B cell (primary cell): ENCODE measurements at places on chromosomes 3 and 15.

GRCh38 chr3:171266740-171267073, 193.5 kb downstream of the TNIK start:
- no peak for DNase-seq

GRCh38 chr3:18241837-18242236, 183.3 kb downstream of the SATB1 start:
- no peak for DNase-seq

GRCh38 chr3:125055331-125055912, 375 bp downstream of the HEG1 start:
- no peak for DNase-seq

DNA sequence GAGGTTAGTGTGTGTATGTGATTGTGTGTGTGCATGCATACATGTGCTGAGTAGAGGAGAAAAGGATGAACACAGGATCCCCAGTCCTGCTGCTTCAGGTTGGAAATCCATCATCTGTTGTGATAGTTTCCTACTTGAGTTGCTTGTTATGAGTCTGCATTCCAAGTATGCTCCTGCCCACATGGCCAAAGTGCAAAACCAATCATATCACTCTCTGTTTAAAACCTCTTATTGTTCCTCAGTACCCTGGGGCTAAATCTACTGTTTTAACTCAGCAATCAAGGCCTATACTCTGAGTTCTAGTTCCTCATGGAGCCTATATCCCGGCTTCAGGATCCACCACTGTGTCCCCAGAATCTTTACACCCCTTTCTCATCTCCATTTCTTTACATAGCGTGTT, 139.9 kb upstream of the TLE3 start:
- DNase-seq: no peak

- DNase-seq: no peak
Observed at GRCh38 chr15:83470887-83471286, 23.7 kb downstream of the SH3GL3 start.

- no peak for DNase-seq
Observed at GRCh38 chr3:189303584-189303983, 131.8 kb downstream of the TPRG1 start.

- no peak for DNase-seq
Observed at GRCh38 chr3:6779140-6779539, 81.8 kb upstream of the GRM7 start.

DNA sequence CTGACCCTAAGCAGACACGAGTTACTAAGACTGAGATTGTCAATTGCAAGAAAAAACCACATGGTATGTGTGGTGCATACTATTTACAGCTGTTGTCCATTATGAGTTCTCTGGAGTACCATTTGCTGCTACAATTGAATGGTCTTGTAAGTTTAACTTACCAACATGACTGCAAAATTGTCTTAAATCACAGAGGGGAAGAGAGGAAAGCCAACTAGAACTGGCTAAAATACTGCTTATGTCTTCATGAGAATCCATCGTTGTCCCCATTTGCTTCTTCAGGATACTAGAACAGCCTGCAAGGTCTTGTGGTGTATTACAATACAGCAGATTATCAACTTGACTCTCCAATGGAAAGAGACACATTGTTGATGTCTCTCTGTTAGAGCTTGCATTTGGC, 313.2 kb downstream of the AGBL1 start:
- no peak for DNase-seq

- peak; percentile 77 for DNase-seq
Observed at GRCh38 chr3:197709135-197709534, 27.6 kb downstream of the RUBCN start.

DNA sequence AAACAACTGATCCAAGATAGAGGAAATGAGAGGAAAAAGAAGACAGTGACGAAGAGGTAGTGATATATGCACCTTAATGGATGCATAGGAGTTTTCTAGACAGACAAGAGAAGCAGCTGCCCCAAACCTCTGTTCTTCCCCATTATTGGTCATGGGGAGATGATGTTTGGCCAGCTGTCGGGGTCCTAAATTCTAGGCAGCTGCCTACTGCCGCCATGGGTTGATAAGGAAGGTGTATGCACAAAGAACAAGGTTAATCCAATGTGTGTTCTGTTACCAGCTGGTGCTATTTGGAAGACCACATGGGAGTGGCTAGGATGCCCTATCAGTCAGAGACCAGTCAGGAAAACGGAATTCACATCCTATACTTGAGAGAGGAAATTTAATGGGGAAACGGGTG, 47.4 kb downstream of the NTRK3 start:
- no peak for DNase-seq

DNA sequence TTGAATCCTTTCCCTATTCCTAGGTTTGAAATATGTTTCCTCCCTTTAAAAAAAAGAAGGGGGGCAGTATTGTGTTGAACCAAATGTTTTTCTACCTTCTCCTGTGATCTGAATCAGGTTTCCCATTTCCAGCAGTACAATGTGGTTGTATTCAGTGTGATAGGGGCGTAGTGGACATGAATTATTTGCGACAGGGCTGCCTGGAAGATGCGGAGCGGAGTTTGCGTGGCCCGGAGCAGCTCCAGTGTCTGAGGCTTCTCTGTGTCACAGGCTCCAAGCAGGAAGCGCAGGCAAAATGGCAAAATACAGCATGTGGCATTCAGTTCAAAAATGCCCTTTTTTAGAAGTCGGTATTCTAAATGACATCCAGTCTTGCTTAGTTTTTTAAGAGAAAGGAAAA, 154.4 kb downstream of the PGPEP1L start:
- DNase-seq: peak; percentile 78

GRCh38 chr15:33112541-33113105, 81.9 kb downstream of the FMN1 start:
- no peak for DNase-seq

DNA sequence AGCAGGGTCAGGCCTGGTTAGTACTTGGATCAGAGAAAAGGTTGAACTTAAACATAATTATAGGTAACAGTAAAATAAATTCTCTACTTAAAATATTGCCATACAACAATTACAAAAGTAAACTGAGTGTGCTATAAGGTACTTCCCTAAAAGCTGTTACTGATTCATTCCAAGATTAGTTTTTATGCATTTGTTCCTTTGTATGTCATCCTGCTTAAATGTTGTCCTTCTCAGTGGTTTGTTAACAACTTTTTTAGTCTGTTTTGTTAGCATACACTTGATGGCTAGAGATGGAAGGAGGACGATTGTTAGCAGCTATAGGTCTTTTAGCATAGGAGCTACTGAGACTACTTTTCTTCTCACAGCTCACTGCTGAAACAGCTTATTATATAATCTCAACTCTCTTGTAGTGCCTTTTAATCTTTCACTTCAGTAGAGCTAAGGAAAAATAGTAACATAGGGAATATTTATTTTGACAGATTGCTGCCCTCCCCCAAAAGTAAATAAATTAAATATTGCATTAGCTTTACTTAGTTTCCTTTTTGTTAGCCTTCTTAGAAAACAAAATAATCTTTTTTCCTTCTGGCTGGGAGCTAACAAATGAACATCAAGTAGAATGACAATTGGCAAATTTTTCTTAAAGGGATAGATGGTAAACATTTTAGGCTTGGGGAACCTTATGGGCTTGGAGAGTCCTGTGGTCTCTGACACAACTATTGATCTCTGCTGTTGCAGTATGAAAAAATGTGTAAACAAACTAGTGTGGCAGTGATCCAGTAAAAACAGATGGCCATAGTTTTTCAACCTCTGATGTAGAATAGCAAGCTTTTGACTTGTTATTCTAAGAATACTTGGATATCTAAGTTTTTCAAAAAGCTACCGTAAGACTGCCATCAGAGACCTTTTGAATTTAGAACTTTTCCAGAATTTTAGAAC, 39.5 kb downstream of the USP8 start:
- DNase-seq: no peak

DNA sequence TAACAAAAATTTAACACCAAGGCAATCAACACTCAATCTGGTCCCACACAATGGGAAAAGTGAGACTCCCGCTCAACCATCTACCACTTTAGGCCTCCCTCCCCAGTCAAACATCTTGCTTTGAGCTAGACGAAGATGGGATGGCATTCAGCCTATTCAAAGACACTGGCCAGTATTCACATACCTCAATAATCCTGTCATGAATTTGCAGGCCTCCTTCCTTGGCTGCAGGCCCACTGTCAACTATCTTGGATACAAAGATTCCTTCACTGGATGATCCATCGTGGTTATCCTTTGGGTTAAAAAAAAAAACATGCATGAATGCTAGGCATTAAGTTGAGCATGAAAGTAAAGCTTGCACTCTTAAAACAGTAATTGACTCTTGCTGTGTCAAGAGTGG, 22.6 kb downstream of the PDZRN3 start:
- DNase-seq: no peak

DNA sequence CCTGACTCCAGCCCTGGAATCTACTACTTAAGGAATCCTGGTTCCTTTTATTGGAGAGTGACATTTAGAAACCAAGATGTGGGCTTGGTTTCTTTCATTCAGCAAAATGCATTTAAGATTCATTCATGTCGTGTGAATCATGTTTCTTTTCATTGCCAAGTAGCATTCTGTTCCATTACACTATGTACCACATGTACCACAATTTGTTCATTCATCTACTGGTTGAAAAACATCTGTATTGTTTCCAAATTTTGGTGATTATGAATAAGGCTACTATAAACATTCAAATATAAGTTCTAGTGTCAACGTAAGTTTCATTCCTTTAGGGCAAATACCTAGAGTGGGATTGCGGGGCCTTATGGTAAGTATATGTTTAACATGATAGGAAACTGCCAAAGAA, 264.2 kb downstream of the VPS13C start:
- DNase-seq: no peak

GRCh38 chr3:138914870-138915502, 32.0 kb downstream of the FOXL2 start:
- no peak for DNase-seq

- DNase-seq: no peak
Observed at GRCh38 chr3:60303160-60303559, 948.1 kb downstream of the FHIT start.

DNA sequence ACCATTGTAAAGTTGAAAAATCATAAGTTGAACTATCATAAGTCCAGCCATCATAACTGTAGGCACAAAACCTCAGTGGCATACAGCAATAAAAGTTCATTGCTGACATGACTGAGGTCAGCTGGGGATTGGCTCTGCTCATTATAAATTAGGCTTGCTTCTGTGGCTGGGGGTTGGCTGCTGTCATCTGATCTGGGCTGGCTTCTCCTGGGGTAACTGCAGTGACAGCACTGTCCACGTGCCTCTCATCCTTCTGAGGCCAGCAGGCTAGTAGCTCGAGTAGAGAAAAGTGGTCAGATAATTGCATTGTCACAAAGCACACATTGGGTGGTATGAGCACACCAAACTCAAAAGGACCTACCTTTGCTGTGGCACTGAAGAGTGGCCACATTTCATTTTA, 31.3 kb downstream of the CMTM7 start:
- no peak for DNase-seq

- no peak for DNase-seq
Observed at GRCh38 chr3:130506031-130506430, 10.9 kb upstream of the COL6A6 start.

DNA sequence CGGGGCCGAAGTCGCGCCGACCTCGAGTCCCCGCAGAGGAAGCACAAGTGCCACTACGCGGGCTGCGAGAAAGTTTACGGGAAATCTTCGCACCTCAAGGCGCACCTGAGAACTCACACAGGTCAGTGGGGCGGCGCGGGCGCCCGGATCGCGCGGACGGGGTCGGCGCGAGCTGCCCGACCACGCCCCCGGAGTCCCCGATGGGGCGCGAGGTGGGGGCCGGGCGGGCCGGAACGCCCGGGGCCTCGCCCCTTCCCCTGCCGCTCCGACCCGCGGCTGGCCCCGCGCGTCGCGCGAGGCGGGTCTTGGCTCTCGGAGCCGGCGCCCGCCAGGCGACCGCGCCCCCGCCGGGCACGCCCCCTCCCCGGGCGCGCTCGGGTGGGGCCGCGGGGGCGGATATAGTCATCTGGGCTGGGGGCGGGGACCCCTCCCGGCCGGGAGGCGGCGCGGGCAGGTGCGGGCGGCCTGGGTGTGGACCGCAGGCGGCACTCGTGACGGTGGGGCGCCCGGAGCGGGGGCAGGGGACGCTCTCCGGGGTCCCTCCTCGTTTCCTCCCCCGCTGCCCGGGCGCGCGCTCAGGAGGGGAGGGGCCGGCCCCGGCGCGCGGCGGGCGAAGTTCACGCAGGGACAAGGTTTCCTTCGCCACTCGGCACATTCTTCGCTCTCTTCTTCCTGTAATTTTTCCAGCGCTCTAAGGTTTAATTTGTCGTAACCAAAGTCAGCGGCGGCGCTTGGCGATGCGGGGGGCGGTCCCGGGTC, 1.2 kb downstream of the KLF13 start:
- DNase-seq: peak; percentile 91

DNA sequence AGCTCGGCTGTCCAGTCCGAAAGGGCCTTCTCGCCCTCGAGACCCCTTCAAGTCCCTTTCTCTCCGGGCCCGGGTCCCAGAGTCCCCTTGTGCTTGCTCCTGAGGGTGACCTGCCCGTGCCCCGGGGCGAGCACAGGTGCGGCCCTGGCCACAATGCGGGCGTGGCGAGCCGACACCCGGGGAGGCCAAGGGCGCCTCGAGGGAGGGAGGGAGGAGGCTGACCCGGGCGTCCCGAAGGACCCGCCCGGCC, 810 bp upstream of the MEF2A start:
- DNase-seq: no peak

DNA sequence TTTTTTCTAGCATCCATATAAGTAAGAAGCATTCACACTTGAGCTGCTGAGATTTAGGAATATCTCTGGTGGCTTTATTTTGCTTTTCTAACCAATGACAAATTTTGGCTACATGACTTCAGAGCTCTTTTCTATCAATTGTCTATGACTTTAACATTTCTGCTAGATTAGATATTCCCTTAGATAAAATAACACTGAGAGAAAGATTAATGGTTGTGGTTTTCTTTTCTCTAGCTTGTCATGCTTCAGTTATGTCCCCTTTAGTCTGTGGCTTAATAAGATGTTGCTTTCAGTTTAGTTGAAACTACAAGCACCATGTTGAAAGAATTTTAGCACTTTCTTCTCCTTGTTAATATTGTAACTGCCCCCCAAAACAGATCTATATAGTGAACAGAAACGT, 665.6 kb upstream of the CCDC54 start:
- no peak for DNase-seq

DNA sequence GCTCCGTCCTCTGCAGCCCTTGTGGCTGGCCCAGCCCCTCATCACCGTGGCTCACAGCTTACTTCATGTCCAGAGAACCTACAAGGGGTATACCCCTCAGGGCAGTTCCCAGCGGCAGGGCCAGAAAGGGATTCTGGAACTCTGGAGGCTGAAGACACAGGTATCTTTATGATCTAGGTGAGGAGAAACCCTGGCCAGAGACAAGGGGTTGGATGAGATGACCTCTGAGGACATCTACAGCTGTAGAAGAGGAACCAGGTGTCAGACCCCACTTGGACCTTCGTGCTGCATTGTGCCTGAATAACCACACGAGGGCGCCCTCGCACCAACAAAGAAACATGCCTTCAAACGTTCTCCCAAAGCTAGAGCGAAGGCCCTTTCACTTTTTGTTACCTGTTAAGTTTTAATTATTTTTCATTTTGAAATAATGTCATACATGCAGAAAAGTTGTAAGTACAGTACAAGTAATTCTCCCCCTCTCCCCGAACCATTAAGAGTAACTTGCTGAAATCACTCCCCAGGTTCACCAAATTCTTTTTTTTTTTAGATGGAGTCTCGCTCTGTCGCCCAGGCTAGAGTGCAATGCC, 118.7 kb upstream of the SMAD3 start:
- DNase-seq: peak; percentile 89
